Ovary (tissue), 10 donors: ENCODE measurements at places on chromosomes 13 and 19.

GRCh38 chr19:782878-783668 is 14.2 kb upstream of the PTBP1 start:
- no peaks in the 10 kb centered on the region for H3K27me3 ChIP-seq
- no peaks in the 10 kb centered on the region for H3K36me3 ChIP-seq
- no peak overlapping the region for H3K27ac ChIP-seq
- no peak overlapping the region for H3K4me3 ChIP-seq
- DNase-seq, result no peak

DNA sequence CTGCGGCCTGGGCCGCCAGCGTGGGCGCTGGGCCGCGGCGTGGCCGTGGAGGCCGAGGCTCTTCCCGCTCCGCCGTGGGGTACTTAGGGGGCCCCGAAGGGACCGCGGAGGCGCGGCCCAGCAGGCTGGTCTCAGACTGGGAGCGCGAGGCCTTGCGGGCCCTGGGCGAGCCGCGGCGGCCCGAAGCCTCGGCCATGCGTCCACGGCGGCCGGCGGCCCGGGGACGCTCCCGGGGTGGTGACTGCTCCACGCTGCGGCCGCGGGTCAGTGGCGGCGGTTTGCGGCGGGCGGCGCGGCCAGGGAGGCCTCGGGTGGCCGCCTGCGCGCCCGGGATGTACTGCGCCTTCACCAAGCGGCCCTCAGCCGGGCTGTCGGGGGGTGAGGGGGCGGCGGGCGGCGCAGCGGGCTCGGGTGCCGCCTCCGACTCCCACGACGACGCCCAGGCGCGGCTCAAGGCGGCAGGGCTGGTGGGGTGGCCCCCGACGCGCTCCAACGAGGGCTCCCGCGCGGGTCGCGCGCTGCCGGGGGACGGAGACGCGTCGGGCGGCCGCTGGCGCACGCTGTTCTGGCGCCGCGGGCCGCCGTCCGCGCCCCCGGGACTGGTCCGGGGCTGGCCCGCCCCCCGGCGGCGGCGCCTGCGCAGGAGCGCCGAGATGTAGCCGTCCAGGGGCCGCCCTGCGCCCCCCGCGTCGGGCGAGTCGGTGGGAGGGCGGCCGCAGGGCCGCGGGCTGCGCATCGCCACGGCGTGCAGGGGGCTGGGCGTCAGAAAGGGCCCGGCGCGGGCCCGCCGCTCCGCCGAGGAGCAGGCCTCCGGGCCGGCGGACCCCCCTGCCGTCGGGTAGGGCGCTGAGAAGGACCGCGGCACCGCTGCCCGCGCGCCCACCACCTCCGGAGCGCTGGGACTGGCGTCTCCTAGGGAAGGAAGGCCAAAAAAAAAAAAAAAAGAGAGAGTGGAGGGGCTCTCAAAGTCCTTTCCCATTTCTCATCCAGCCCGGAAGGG is 11.7 kb downstream of the DACT3 start:
- H3K27ac ChIP-seq, result no peak overlapping the region
- no peaks in the 10 kb centered on the region for H3K36me3 ChIP-seq
- H3K27me3 ChIP-seq, result no peaks in the 10 kb centered on the region
- H3K4me1 ChIP-seq, result peaks cover 3% of the 10 kb centered on the region
- H3K4me3 ChIP-seq, result no peak overlapping the region

- DNase-seq, result no peak
- no peak overlapping the region for H3K27ac ChIP-seq
- H3K4me1 ChIP-seq, result peaks cover 1% of the 10 kb centered on the region
- H3K27me3 ChIP-seq, result no peaks in the 10 kb centered on the region
- H3K36me3 ChIP-seq, result no peaks in the 10 kb centered on the region
These were observed 34.1 kb downstream of the RGCC start for GRCh38 chr13:41491436-41491835.

DNA sequence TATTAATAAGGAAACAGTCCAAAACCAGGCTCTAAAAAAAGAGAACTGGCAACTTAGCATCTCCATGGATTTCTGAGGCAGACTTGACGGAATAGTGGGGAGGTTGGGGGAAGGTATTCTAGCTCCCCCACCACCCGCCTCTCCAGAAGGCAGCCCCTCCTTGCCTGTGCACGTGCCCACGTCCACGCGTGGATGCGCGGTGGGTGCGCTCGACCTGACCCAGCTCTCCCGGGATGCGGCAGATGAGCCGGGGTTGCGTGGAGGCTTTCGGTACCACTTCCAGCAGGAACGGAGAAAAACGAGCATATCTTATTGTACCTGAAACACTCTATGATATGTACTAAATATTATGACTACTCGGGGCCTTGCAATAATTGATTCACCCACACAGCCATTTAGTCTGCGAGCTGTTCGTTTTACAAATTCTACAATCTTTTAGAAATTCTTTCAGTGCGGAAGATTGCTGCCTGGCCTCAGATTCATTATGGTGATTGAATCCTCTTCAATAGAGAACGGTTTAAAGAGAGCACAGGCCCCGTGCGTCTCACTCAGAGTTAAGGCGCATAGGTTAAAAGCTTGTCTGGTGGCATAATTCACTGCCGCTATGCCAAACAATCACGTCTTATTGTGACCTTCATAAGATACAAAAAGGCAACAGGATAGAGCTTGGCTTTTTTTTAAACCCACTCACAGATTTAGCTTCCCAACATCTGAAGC is 117.9 kb downstream of the URI1 start:
- no peak overlapping the region for H3K27ac ChIP-seq
- H3K36me3 ChIP-seq, result no peaks in the 10 kb centered on the region
- no peak for DNase-seq
- no peaks in the 10 kb centered on the region for H3K4me1 ChIP-seq

DNA sequence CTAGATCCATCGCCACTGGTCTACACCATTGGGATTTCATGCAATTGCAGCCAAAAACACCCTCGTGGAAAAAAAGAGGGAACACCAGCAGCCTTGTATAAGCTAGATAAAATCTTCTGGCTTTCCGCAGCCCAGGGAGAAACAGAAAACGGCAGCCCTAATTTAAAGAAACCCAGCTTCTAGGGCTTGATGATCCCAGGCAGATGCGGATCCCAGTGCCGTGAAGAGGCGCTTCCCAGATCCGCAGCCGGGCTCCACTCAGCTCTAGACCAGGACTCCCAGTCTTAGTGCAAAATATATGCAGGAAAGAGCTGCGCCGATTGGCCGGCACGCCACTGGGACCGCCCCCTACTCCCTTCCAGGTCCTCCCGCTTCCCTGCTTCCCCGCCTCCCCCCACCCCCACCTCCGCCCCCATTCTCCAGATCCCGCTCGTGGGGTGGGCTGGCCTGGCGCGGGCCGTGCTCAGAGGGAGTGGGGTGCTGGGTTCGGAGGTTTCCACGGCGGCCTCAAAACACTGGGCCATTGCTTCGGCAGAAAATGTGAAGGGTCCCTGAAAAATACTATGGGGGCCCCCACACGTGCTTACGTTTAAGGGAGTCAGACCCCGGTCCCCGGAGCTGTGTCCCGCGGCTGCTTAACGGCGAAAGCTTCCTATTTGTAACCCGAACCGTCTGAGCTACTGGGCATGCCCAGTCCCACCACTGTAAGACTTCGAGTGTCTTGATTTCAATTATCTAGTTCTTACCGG is 63.1 kb downstream of the SERP2 start:
- no peaks in the 10 kb centered on the region for H3K36me3 ChIP-seq
- peaks cover 11% of the 10 kb centered on the region for H3K4me1 ChIP-seq
- peak overlapping the region; percentile 88 for H3K27ac ChIP-seq
- peak overlapping the region; percentile 66 for H3K4me3 ChIP-seq
- no peaks in the 10 kb centered on the region for H3K27me3 ChIP-seq

- H3K4me1 ChIP-seq, result no peaks in the 10 kb centered on the region
- H3K36me3 ChIP-seq, result no peaks in the 10 kb centered on the region
- no peak overlapping the region for H3K27ac ChIP-seq
- no peaks in the 10 kb centered on the region for H3K27me3 ChIP-seq
These were observed 33.4 kb downstream of the COG6 start for GRCh38 chr13:39688699-39689405.

GRCh38 chr19:55640577-55641425 is at the start of gene ZNF580:
Gene ZNF580 (plus strand): TSS chr19:55641002. CDS start chr19:55642509, 1,507 bp downstream.
- peak within 1 kb of the TSS; percentile 93 for H3K4me3 ChIP-seq
- H3K4me1 ChIP-seq, result peaks cover 19% of the 10 kb centered on the region
- no peaks in the 10 kb centered on the region for H3K36me3 ChIP-seq
- no peaks in the 10 kb centered on the region for H3K27me3 ChIP-seq
- DNase-seq, result peak; percentile 85

GRCh38 chr19:48552406-48553322 is 692 bp downstream of the SULT2B1 start:
- peaks cover 2% of the 10 kb centered on the region for H3K4me1 ChIP-seq
- no peak for DNase-seq
- no peak overlapping the region for H3K4me3 ChIP-seq
- no peaks in the 10 kb centered on the region for H3K27me3 ChIP-seq
- H3K27ac ChIP-seq, result no peak overlapping the region

- DNase-seq, result peak; percentile 81
- peak overlapping the region; percentile 71 for H3K27ac ChIP-seq
- H3K36me3 ChIP-seq, result no peaks in the 10 kb centered on the region
- H3K27me3 ChIP-seq, result no peaks in the 10 kb centered on the region
These were observed 535 bp downstream of the BSG start for GRCh38 chr19:572743-573518.

DNA sequence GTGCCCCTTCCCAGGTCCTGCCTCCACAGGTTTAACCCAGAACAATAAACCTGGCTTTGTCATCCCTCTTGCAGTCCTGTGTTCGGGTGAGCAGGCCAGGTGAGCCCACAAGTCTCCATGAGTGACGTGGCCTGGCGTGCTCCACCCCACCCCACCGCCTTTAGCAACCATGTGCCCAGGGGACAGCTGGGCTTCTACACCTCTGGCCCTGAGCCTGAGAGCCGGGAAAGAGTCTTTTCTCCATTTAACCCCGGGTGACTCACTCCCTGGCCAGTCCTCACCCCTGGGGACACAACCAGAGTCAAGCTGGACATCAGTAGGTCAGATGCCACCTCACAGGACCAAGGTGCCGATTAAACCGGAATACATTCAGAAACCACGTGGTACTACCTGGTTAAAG is 4.1 kb downstream of the C19orf53 start:
- DNase-seq, result no peak
- H3K36me3 ChIP-seq, result no peaks in the 10 kb centered on the region
- peaks cover 7% of the 10 kb centered on the region for H3K4me1 ChIP-seq
- H3K27me3 ChIP-seq, result no peaks in the 10 kb centered on the region

- DNase-seq, result no peak
- no peaks in the 10 kb centered on the region for H3K27me3 ChIP-seq
- H3K36me3 ChIP-seq, result no peaks in the 10 kb centered on the region
- no peak overlapping the region for H3K27ac ChIP-seq
- H3K4me1 ChIP-seq, result no peaks in the 10 kb centered on the region
These were observed 46.7 kb downstream of the NDFIP2 start for GRCh38 chr13:79527698-79528097.

DNA sequence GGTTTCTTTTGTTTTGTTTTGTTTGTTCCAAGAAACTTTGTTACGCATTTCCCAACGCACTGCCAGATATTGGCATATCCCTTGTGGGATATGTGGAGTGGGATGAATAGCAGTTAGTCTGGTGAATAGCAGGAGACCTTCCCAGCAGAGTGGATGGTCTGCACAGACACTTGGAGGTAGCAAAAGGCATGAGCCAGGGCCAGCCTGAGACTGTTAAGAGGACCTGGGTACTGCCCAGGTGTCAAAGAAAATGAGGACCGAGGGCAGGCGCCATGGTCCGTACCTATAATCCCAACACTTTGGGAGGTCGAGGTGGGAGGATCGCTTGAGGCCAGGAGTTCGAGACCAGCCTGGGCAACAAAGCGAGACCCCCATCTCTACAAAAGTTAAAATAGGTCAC is 13.5 kb upstream of the PDCD5 start:
- H3K27me3 ChIP-seq, result no peaks in the 10 kb centered on the region
- H3K4me1 ChIP-seq, result no peaks in the 10 kb centered on the region
- no peak for DNase-seq
- H3K4me3 ChIP-seq, result no peak overlapping the region
- no peak overlapping the region for H3K27ac ChIP-seq

GRCh38 chr19:10102787-10103236 is 334 bp upstream of the ANGPTL6 start:
- H3K4me1 ChIP-seq, result peaks cover 2% of the 10 kb centered on the region
- no peaks in the 10 kb centered on the region for H3K36me3 ChIP-seq
- no peaks in the 10 kb centered on the region for H3K27me3 ChIP-seq

GRCh38 chr19:18098891-18099622 is 1.5 kb downstream of the MAST3 start:
- no peaks in the 10 kb centered on the region for H3K36me3 ChIP-seq
- no peak for DNase-seq
- H3K27me3 ChIP-seq, result no peaks in the 10 kb centered on the region
- H3K4me3 ChIP-seq, result no peak overlapping the region

DNA sequence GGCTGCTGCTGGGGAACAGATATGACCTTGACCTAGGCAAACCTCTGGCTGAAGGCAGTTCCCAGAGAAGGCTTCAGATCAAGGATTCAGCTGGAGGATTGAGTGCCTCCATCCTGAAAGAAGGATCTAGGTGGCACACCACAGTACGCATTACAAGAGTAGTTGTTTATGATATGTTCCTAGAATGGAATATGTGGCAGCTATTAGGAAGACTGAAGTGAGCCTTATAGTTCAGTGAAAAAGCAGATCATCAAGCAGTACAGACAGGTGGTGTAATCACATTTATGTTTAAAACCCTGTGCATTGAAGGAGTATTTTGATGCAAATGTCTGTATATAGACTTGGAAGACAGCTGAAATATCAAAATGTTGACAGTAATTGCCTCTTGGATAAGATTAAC is 116.0 kb downstream of the ZAR1L start:
- H3K27ac ChIP-seq, result no peak overlapping the region
- no peak overlapping the region for H3K4me3 ChIP-seq
- no peaks in the 10 kb centered on the region for H3K36me3 ChIP-seq
- peaks cover 3% of the 10 kb centered on the region for H3K4me1 ChIP-seq
- DNase-seq, result no peak
- H3K27me3 ChIP-seq, result no peaks in the 10 kb centered on the region

DNA sequence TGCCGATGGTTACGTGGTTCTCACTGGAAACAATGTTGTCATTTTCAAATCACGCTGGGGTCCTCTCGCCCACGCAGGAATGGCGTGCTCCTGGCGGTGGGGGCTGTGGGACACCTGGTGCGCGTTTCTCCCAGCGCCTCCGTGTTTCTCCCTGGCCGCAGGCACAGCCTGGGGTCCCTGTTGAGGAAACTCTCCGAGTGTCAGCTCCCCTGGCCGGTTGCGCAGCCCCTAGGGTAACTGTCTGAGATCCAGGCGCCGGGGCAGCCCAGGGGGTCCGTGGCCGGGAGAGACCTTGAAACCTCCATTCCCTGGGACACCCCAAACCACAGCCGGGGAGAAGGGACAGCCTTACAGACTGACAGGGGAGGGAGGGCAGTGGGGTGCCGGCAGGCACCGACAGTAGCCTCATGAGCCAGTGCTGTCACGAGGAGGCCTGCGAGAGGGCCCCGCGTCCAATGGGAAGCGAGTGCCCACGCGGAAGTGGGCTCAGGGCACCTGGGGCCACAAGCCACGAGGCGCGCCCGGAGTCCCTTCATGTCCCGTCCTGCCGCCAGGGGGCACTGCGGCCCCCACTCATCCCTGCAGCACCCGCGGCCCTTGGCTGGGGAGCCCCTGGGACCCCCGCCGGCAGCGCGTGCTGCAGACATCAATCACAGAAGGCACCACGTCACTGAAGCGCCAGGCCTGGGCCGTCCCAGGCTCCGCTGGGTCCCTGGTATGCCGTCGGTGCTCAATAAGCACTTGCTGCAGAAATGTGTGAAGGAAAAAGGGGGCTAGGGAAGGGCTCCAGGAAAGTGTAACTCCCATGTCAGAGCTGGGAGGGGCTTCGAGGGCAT is 9.5 kb downstream of the ADAMTSL5 start:
- H3K4me3 ChIP-seq, result no peak overlapping the region
- peak; percentile 49 for DNase-seq
- H3K36me3 ChIP-seq, result no peaks in the 10 kb centered on the region
- no peak overlapping the region for H3K27ac ChIP-seq
- H3K4me1 ChIP-seq, result peaks cover 2% of the 10 kb centered on the region

- no peak overlapping the region for H3K4me3 ChIP-seq
- H3K27ac ChIP-seq, result no peak overlapping the region
- no peaks in the 10 kb centered on the region for H3K27me3 ChIP-seq
- DNase-seq, result no peak
- H3K36me3 ChIP-seq, result no peaks in the 10 kb centered on the region
These were observed 73.2 kb upstream of the CACNA1A start for GRCh38 chr19:13579388-13580060.
